ENCODE measurements at places on chromosomes 3 and 15.

GRCh38 chr15:40108061-40108854 is 421 bp downstream of the BMF start:
- DNase-seq: peak; percentile 23

GRCh38 chr3:187287256-187287655 is 4.3 kb downstream of the MASP1 start:
- no peak for DNase-seq

- DNase-seq: no peak
Measured at GRCh38 chr15:86540840-86541467, 461.3 kb downstream of the AGBL1 start.

DNA sequence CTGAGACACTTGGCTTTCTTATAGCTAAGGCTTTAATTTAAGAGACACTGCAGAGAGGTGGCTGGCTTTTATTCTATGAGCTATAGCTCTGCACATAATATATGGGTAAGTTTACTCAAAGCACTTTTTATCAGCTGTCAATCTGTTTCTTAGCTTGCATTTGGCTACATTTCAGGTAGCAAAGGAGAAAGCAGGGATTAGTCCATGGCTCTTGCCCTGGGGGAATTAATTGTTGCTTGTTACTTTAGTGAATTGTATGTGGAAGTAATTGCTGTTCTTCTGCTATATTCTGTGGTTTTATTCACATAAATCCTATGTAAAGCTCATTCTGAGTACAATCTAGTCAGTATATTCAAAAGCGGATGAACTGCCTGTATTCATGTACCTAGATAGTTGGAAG is 14.4 kb upstream of the CCDC39 start:
- DNase-seq: no peak

DNA sequence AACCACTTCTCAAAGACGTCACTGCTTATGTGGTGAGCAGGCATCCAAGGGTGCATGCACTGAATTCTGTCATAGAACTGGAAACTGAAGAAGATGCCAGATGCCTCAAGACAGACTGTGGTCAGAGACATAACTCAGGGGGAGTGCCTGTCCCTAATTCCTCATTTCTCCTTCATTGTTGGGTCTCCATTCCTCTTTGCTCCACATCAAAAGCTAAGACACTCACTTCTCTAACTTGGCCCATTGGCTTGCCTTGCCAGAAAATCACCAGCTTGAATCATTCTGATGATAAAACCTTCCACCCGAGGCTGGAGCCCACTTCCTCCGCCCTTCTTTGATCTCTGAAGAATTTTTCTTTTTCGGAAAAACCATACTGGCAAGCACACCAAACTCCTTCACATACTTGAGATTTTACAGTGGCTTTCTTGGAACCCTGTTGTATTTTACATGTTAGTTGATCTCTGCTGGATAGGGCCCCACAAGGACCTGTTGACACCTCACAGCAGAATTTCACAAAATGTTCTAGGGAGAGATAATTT is 69.9 kb downstream of the COL8A1 start:
- no peak for DNase-seq

- no peak for DNase-seq
Measured at GRCh38 chr3:151305060-151305774, 11.4 kb downstream of the GPR87 start.

DNA sequence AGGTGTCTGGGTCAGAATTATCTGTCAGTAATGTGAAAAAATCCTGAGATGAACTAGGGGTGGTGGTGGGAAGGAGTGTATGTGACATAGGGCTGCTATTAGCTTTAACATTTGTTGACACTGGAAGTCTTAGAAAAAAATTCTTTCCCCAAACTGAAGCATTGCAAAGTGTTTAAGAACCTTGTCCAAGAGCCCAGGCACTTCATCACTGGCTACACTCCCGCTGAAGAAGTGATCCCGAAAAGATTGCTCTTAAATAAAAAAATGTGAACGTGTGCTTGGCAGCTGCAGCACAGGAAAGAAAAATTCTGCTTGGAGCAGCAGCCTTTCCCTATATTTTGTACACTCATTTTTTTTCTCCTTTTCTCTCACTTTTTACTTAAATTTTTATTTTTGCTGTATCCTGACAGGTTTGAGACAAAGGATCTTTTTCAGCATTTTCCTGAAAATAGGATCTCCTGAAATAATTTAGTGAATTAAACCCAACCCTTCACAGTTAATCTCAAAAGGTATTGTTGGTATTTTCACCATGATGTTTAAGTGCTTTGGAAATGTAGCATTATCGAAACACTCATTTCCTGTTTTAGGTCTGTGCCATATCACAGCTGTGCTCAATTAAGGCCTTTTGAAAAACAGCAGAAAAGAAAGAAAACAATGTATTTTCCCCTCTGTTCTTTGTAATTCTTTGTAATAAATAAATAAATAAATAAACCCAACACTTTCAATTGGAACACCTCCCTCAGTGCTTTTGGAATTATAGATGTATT is 477.6 kb downstream of the ZNF385D start:
- DNase-seq: no peak

DNA sequence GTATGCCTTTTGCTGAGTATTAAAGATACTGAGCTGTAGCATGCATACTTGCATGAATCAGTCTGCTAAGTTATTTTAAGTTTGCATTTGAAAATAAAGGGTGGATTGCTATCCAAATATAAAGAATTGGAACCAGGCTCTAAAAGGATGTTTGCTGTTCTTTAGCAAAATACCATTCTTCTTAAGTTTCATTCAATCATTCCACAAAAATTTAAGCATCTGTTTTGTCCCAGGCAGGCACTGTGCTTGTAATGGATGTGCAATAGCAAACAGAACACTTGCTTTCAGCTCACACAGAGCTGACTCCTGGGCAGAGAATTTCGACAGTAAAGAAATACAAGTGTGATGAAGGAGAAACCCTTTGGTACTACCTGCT is 151.1 kb downstream of the PGPEP1L start:
- DNase-seq: no peak

DNA sequence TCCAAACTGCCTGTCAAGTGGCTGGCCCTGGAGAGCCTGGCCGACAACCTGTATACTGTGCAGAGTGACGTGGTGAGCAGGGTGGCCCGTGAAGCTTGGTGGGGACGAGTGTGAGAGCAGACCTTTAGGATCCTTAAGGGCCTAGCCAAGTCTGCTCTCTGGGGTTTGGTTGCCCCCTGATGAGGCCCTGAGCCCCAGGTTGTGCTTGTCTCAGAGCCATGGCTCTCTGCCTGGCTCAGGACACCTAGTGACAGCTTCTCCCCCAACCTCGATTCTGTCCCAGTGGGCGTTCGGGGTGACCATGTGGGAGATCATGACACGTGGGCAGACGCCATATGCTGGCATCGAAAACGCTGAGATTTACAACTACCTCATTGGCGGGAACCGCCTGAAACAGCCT is 14.4 kb downstream of the TYRO3 start:
- DNase-seq: no peak

- DNase-seq: no peak
Measured at GRCh38 chr3:58514405-58514804, 22.5 kb downstream of the KCTD6 start.
